Right renal cortex interstitium (tissue), 3 donors: ENCODE measurements at places on chromosomes 3 and 15.
A peak's percentile ranks its signal among the peaks of the same experiment; 100 is the strongest.

- no peak for DNase-seq
Observed at GRCh38 chr15:31360843-31361763, 34.5 kb downstream of the KLF13 start.

DNA sequence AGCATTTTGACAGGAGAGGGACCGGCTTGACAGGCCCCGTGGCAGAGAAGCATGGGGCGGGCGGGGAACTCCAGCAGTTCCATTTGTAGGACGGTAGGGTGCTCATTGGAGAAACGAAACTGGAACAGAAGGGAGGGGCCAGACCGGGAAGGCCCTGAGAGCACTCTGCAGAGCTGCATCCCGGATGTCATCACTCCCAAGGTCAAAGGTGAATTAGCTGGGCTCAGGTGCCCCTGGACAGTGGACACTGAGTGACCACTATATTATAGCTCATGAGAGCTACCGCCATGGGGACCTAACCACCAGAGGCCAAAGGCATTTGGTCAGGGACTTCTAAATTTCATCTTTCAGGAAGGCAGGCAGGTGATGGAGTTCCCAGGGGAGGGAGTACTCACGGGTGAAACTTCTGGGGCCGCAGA, 7.3 kb downstream of the CSRNP1 start:
- DNase-seq = no peak

DNA sequence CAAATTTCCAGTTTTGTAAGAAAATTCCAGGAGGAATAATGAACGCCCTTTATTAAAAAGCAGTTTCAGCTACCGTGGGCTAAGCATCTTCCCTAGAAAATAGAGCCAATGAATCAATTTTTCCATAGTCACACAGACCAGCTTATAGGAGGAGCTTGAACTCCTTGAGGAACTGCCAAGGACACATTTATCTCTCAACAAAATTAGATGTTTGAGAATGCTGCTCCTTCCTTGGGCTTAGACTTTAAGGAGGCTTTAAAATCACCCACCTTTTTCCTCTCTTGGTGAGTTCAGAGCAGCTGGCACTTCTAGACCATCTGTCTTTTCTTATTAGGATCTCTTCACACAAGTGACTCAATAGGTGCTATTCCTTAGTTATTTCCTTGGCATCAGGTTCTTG, 588.0 kb downstream of the SQOR start:
- no peak for DNase-seq

DNA sequence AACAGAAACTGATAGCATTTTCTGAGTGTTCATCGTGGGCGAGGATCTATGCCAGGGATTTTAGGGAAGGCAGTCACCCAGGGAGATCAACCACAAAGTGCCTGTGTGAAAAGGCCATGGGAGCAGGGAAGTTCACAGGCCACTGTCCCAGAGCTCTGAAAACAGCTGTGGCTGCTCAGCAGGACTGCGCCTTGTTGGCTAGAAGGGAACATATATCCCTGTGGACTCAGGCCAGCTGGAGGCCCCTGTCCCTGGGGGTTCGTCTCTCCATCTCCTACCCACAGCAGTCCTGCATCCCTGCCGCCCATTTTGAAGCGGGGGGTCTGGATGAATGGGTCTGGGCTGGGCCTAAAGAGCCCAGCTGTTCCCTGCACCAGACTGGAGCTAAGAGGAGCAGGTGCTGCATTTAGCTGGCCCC, 27.8 kb downstream of the PPCDC start:
- DNase-seq = no peak

DNA sequence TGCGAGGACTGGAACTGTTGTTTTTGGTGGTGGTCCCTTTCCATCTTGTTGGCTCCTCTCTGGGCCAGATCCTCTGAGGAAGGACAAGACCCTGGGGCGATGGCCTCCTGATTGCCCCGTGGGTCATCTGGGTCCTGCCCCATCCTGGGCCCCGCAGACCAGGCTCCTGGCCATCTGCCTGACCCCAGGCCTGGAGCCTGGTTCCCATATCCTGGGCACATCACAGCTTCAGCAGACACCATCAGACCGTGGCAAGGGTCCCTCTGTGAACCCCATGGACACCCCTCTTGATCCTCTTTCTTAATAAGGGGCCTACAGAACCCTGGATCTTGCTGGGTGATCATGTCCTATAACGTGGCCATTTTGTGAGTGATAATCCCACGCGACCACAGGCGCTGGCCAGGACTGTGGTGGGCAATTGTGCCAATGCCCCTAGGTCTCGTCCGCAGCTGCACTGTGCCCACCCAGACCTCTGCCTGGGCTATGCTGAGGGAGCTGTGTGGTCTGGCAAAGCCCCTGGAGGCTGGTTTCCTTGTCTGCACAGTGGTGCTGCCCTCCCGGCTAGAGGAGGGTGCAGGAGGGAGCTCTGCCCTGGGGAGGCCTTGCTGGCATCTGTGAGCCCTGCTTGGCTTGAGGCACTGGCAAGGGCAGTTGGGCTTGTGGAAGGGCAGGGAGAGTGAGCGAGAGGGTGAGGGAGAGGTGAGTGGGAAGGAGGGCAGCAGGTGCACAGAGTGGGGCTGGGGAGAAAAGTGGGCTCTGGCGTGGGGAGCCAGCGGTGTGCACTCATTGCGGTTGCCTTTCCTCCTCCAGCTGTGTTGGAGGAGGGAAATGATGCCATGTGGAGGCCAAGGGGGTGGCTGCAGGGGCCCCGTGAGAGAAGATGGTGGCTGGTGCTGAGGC, 53.1 kb upstream of the PRR23E start:
- DNase-seq = no peak

- no peak for DNase-seq
Observed at GRCh38 chr3:195184716-195185421, 86.1 kb downstream of the XXYLT1 start.

DNA sequence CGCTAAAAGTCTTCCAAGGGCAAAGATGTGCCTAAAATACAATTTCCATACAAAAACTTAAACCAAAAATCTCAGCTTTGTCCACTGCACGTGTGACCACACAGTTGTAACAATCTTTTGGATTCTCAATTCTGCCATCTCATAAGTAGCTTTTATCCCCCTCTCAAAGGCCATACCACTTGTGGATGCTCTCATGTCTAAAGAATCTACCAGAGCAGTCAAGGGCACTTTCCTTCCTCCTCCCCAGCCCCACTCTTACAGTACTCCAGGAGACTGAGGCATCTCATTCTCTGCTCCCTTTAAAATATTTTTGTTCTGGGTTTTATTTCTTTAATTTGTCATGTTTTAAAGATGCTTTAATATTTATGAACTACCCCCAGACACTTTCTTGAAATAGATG, 102.3 kb upstream of the PFN2 start:
- DNase-seq = no peak

- no peak for DNase-seq
Observed at GRCh38 chr3:33879540-33879939, 81.1 kb downstream of the PDCD6IP start.

DNA sequence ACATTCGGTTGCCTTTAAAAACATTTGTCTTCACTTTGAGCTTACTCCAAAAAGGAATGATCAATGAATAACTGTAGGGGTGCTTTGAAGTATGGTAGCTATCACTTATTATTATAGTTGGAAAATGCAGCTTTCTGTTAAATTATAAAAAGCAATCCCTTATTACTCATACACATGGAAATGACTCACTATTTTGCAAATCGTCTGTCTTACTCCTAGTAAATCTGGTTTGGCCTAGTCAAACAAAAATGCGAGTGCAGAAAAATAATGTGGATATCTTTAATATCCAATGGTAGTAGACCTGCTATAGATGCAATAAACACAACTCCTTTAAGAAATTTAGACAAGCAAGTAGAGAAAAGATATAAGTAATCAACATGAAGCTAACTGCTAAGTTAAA, 112.5 kb downstream of the ZIC1 start:
- DNase-seq = no peak

DNA sequence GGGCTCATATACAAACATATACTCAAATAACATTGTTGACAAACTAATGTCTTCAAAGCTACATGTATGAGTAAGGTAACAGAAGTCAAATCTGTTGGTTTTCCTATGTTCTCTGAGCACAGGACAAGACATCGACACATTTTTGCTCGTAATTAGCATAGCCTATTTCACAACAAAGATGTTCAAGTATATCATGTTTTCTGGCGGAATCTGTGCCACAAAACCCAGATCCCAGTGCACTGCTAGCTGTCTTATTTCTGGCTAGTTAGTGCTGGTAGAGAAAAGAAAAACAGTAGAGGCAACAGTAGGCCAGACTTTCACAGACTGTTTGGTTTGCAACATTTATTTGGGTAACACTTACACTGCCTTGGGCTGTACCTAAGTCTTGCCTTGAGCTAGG, 51.2 kb downstream of the RUBCN start:
- DNase-seq = no peak

- DNase-seq = no peak
Observed at GRCh38 chr3:37737134-37737533, 124.5 kb upstream of the CTDSPL start.

GRCh38 chr3:137468446-137468845, 295.7 kb upstream of the SOX14 start:
- DNase-seq = no peak

DNA sequence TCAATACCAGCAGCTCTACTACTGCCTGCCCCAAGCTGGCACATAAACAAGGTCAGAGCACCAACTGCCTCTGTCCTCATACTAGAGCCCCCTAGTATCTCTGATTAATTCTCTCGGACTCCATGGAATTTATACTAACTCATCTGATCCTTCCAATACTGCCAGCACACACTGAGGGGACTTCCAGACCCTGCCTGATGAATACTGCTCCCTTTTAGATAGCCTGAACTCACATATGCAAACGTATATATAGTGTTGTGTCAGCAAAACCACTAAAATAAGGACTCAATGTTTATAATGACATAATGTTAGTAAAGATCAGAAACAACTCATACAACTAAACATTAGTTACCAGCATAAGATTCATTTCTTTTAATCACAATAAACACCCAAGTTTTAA, 25.0 kb downstream of the CEP70 start:
- DNase-seq = no peak

DNA sequence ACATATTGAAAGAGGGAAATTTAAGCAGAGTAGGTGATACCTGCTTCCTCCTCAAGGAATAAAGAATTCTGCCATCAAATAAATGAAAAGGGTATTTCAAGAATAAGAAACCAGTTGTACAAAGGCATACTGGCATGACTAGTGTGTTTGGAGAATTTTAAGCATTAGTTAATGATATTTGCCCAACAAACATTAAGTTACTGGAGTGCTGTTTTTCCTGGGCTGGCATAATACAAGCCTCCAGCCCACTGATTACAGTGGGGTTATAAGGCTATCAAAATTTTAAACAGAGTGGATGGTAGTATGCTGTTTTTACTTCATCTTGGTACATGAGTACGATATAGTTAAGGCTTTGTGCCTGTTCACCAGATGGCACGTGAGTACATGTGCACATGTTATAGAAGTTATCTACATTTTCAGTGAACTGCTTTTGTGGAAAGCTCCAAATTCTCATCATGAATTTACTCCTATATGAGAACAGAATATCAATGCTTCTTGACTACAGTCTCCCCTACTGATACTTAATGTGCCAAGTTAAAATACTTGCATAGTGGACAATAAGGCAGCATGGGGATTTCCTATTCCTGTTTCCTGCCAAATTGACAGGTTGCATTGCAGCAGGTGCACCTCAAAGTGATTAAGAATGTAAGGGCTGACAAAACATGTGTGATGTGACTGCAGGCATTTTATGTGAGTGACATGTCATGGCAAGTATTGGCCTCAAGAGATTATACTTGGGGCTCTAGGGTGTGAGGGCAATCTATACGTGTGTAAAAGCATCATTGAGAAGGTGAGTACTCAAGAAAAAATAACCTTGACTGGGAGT, 14.9 kb downstream of the NAALADL2 start:
- no peak for DNase-seq

DNA sequence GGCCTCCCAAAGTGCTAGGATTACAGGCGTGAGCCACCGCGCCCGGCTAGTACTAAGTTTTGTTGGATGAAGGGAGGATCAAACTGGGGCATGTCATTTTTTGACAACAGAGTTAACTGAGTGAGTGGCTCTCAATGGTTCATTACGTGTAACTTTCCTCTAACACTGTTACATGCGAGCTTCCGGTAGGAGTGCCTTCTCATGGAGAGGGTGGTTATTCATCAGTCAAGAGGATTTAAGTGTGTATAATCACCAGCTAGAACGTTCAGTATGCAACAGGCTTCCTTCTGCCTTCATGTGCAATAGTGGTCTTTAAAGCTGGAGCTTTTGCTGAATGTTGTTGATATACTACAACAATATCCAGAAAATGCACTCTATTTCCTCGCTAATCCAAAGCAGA, 19.1 kb upstream of the GOLGA8A start:
- no peak for DNase-seq

DNA sequence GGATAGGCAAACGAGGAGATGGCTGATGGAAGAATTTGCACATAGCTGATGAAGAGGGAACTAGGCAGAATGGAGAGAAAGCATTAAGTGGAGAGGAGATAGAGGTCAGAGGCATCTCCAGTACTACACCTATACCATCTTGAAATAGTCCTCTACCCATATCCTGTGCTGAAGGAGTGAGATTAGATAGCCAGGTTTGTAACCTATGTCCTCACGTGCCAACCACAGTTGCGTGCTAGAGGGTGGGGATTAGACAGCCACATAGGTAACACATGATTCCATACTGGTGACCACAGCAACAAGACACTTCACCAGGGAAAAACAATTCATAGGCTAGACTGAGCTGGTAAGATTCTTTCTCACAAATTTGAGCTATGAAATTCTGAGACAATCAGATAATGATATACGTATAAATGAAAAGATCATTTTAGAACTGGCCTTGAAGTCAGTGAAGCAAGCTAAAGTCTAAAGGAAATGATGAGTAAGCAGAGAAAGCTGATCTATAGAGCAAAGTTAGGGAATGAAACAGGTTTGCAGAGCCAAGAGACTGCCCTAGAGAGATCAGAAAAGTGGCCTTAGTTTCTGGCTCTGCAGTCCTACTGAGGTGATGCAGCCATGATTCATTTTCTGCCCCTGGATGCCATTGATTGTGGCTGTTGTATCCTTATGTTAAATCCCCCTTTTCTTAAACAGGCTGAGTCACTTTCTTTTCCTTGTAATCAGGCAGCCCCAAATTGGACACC, 17.7 kb downstream of the MYNN start:
- DNase-seq = no peak

GRCh38 chr15:68210821-68211655, 5.9 kb upstream of the CALML4 start:
- DNase-seq = peak; percentile 40

- DNase-seq = peak; percentile 66
Observed at GRCh38 chr3:69306239-69307185, 79.4 kb downstream of the FRMD4B start.

- no peak for DNase-seq
Observed at GRCh38 chr15:43330780-43331087, 361 bp upstream of the LCMT2 start.

- no peak for DNase-seq
Observed at GRCh38 chr3:80688814-80689213, 921.0 kb upstream of the ROBO1 start.

GRCh38 chr15:75666823-75667501, 19.2 kb downstream of the SNX33 start:
- no peak for DNase-seq

- no peak for DNase-seq
Observed at GRCh38 chr15:77499087-77499760, 78.5 kb downstream of the HMG20A start.

GRCh38 chr3:103440539-103441203, 1005.9 kb downstream of the ZPLD1 start:
- no peak for DNase-seq
